ENCODE measurements at places on chromosomes 16 and 17.

- no peak for DNase-seq
These were observed 12.8 kb downstream of the G6PC3 start for GRCh38 chr17:44083250-44083849.

DNA sequence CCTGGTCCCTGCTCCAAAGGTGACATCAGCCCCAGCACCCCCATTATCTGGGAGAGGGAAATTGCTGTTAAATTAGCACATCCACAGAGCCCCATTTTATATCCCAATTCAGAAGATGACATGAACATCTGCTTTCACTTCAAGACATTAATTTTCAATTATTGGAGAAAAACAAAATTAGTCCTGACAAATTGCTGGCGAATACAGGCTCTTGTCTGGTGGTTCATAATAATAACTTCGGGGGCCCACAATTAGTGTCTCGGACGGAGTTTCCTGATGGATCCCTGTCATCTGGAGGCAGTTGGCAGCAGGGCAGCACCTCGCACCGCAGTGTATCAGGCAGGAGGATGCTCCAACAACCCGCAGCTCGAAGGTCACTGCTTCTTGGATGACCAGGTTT lies 7.4 kb downstream of the ZNF423 start:
- no peak for DNase-seq

DNA sequence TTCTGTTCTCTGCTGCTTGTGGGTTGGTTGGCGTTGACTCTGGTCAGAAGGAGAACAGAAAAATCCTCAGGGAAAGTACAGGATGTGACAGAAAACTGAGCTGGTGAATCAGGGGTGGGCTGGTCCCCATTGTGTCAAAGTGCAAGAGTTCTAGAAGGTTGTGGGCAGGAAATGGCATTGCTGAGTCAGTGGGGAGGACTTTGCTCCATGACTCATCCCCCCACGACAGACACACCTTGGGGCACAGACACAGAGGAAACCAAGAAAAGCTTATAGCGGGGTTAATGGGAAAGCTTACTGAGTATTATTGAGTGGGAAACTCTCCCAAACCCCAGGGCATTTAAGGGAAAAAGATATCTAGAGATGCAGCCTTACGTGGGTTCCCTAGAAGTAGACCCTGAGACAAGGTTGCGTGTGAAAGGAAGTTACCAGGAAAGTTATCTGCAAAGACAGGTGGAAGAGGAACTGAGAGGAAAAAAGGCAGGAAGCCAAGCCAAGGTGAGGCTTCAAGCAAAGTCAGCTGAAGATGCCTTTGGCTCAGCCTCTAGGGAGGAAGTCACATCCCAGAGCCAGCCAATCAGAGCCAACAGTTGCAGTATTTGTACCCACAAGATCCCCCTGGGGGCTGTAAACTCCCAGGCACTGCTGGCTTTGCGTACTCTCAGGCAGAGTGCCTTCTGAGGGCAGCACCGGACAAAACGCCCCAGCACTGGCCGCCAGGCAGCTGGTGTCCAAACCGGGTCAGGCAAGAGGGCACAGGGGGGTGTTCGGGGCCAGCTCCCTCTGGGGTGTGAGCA lies 86.4 kb downstream of the FOXL1 start:
- peak; percentile 93 for DNase-seq

GRCh38 chr17:17445925-17446665 lies 30.7 kb upstream of the MED9 start:
- peak; percentile 91 for DNase-seq

- DNase-seq = no peak
These were observed 8.7 kb upstream of the CAPN15 start for GRCh38 chr16:518858-519257.

DNA sequence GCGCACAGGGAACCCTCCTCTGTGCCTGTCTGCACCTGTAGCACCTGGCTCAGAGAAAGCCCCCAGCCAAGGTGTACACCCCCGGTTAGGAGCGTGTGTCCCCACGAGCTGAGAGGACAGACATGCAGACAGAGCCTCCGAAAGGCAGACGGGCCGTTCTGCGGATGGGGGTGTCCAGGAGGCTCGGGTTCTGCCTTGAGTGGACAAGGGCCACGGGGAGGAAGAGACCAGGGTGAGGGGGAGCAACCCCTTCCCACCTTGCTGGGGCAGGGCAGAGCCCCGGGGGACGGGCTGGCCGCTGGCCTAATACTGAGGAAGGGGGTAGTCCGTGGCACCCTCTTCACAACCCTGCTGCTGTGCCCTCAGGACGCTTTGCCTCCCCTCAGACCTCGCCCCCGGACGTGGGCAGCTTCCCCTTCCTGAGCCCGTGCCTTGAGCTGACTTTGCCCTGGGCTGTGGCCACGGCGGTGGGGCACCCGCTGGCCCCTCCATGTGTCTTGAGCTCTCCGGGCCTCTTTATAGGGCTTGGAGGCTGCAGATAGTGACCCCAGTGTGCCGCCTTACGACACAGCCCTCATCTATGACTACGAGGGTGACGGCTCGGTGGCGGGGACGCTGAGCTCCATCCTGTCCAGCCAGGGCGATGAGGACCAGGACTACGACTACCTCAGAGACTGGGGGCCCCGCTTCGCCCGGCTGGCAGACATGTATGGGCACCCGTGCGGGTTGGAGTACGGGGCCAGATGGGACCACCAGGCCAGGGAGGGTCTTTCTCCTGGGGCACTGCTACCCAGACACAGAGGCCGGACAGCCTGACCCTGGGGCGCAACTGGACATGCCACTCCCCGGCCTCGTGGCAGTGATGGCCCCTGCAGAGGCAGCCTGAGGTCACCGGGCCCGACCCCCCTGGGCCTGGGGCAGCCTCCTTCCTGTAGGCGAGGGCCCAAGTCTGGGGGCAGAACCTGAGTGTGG lies 5.7 kb downstream of the SLC22A31 start:
- DNase-seq = no peak

DNA sequence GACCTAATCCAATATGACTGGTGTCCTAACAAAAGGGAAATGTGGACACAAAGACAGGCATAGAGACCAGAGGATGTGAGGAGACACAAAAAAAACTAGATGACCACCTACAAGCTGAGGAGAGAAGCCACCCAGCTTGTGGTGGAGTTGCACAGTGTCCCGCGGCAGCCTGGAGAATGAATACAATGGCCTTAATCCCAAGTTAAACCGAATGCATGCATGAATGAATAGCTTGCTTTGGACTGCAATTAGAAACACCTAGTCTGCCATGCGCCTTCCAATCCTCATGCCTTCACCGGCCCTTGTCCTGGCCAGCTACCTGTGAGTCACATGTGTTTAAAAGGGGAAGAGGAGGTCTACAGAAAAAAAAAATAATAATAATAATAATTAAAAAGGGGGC lies 72.0 kb downstream of the CNGB1 start:
- no peak for DNase-seq

- peak; percentile 25 for DNase-seq
These were observed 83.5 kb downstream of the MARCHF10 start for GRCh38 chr17:62724398-62725146.

GRCh38 chr16:66662445-66663194 lies 33.9 kb downstream of the CMTM4 start:
- DNase-seq = peak; percentile 26

- no peak for DNase-seq
These were observed 5.3 kb downstream of the HS3ST3A1 start for GRCh38 chr17:13596241-13596923.

DNA sequence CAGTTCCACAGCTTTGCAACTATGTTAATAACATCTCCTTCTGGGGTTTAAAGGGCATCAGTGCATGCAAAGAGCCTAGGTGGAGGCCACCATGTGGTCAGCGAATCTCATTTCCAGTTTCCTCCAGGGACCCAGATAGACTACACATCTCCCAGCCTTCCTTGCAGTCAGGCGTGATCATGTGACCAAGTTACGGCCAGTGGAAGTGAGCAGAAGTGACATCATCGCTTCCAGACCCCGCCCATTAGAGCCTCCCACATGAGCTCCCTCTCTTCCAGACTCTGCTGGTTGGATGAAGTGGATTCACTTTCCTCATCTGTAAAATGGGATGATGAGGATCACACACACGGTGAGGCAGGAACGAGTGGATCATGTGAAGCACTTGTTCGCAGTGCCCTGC lies 27.4 kb upstream of the KDM8 start:
- no peak for DNase-seq

DNA sequence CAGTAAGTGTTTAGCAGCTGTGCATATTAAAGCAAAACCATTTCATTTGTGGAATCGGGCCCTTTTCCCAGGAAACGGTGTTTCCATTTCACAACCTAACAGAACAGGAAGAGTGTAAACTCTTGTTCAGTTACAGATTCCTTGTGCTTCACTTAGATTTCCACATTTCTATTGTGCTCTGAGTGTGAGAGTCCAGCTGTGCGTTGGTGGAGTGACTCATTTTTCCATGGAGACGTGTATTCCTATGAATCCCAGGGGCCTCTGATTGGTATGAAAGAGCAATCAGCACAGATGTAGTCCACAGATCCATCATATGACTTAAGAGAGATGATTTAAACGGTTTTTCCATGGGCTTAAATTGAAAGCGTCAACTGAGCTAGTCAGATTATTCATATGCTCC lies 13.3 kb upstream of the CAVIN1 start:
- DNase-seq = peak; percentile 98

DNA sequence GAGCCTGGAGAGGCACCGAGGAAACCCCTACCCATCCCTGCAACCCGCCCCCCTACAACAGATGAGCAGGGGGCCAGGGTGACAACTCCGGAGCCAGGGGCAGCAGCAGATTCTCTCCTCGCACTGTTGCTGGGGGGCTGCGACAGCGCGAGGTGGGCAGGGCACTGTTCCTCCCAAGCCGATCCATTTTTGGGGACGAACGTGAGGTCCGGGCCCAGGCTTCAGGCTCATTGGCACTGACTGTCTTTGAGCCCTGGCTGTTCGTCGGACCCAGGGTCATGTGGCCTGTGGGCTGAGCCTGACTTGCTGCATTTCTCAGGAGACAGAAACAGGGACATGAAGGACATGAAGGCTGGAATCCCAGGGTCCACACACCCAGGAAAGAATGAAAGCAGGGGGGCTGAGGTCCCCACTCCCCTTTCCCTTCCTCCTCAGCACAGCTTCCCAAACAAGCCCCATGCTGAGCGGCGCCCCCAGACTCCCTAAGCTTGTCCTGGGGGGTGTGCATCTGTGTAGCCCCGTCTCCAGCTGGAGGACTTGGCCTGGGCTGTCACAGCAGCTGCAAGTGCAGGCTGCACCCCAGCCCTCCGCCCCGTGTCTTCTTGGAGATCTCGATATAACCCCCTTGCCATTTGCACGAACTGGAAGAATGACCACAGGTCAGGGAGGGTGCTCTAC lies 18.7 kb downstream of the CEP295NL start:
- DNase-seq = no peak

- no peak for DNase-seq
These were observed 141.1 kb upstream of the HS3ST2 start for GRCh38 chr16:22672830-22673210.

DNA sequence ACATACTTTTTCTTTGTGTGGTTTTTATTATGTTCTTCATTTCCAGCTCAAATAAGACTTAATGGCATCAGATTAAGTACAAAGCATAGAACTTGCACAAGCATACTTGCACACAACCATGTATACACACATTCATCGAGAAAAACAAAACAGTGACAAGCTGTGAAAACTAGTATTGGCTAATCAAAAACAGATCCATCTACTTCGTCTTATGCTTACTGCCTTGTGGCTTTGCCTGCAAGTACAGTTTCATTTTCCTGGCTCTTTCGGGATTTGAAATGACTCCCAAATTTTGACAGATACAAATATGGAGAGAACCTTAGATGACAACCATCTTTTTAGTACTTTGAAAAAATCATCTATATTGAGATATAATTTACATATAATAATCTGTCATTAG lies 338.3 kb downstream of the BCAS3 start:
- peak; percentile 9 for DNase-seq

DNA sequence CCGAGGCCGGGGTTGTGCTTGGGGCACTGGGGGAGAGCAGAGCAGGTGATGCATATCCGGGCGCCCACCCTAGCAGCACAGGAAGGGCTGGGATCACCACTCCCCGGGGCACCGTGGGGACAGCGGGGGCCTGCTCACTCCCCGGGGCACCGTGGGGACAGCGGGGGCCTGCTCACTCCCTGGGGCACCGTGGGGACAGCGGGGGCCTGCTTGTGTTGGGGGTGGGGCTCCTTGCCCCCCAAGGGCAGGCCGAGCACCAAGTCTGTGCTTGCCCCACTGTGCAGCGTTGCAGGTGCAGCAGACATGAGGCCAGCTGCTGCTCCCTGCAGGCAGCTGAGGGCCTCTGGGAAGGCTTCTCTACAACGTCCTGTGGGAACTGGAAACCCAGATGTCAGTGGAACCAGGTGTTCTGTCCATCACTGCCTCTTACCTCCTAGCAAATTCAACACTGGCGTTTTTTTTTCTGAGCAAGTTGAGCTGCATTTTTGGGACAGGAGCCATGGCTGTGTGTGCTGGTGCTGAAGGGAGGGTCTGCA lies 25.0 kb upstream of the ZNF750 start:
- DNase-seq = no peak

DNA sequence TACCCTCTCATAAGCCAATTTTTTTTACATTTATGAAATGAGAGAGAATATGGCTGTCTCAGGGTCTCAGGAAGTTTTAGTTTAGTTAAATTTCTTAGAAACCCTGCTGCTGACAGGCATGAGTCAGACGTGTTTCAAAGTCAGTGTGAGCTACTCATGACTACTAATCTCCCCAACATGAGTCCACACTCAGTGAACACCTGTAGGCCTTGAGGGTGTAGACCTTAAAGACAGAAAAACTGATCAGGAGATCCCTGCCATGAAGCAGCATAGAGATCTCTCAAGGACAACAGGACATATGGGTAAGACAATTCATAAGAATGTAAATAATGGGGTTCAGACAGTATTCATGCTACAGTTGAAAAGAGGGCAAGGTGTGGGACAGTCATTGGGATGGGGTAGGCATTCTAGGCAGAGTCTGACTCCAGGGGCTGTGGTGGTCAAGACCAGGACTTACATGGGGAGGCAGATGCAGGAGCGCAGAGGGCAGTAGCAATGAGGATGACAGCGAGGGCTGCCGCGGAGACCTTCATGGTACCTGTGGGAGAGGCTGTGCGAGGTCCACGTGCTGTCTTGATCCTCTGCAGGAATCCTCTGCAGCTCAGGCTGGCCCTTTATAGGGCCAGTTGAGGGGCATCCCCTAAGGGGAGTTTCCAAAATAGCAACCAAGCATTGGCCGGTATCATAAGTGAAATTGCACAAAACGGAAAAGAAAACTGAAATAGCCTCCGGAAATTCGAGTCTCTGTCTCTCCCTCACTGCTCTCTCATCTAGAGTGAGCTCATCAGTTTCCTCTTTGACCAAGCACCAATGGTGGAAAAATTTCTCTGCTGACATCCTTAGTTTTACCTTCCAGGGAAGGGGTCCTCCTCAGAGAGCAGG lies at the start of gene CCL5:
CCL5 (minus strand) TSS at position 588 of the 882 bp plus-strand sequence.
- no peak for DNase-seq

- DNase-seq = no peak
These were observed 36.4 kb downstream of the MYH13 start for GRCh38 chr17:10336393-10336792.

GRCh38 chr17:62989501-62989900 lies 23.5 kb downstream of the TANC2 start:
- no peak for DNase-seq

DNA sequence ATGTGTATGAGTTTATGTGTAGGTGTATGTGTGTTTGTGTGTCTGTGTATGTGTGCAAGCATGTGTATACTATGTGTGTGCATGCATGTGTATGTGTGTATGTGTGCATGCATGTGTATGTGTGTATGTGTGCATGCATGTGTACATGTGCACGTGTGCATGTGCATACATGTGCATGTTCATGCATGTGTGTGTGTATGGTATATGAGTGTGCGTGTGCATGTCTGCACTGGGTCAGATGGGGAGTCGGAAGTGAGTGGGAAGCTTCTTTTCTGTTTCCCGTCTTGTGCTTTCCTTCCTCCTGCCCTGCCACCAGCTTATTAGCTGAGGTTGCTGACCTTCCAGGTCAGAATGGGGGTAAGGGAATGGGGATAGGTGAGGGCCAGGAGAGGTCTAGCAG lies 174.7 kb downstream of the MAP2K4 start:
- DNase-seq = no peak
